ENCODE measurements at places on chromosomes 4 and X. TPM values are rescaled to one million over a fixed set of nuclear protein-coding genes. Genes with fewer than 3 reads are reported as not detected.

FGG gene
- not detected for total RNA-seq

OTC gene
- total RNA-seq: not detected

FUNDC2 gene
- total RNA-seq: 212 TPM

- no peak for DNase-seq
Observed at GRCh38 chrX:55480390-55481062, 9.1 kb downstream of the USP51 start.
